ENCODE measurements at places on chromosomes 11 and 22. TPM values are rescaled to one million over a fixed set of nuclear protein-coding genes. Genes with fewer than 3 reads are reported as not detected.

DNA sequence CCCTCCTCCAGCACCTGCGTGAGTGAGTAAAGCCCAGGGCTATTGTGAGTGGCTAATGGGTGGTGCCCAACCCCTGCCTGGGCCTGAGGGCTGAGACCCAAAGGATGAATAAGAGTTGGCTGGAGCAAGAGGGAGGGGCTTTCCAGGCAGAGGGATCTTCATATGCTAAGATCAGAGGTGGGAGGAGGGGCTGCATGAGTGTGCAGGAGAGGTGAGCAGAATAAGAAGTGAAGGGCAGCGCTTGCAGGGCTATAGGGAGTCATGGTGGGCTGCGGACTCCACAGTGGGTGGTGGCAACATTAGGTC lies 3.9 kb downstream of the EMID1 start:
- no peak for DNase-seq

The GGT5 gene
- 65.8 TPM for total RNA-seq

DNA sequence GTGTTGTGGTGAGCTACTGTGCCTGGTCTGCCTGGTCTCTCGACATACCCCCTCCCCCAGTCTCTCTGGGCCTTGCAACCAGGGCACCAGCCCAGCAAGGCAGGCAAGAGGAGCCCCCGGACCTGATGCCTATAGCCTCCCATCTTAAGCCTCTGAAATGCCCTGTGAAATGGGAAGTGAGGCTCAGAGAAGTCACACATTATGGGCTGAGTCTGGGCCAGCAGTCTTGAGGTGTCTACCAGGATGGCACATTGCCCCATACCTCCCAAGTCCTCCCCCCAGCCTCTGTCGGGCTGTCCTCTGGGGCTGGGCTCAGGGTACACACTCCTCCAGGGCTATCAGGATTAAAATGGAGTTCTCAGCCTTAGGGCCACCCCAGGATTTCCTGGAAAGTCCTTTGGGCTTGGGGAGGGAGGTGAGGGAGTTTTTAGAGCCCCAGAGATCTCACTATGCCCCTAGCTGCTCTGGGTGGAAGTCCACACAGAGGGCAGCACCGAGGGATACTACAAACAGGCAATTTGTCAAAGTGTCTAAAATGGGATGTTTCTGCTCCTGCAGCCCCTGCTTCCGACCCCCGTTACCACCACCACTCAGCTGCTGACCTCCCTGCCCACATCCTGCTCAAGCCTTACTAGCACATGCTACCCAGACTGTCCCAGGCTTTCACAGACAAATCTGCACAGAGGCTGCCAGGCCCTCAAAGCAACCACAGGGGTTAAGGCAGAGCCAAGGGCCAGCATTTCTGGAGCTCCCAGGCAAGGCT lies 3.1 kb upstream of the SH3BP1 start:
- no peak for DNase-seq

The CBLIF gene
- not detected for total RNA-seq

The ANO3 gene
- total RNA-seq, result 2.9 TPM

The FAM180B gene
- total RNA-seq, result 3.4 TPM

DNA sequence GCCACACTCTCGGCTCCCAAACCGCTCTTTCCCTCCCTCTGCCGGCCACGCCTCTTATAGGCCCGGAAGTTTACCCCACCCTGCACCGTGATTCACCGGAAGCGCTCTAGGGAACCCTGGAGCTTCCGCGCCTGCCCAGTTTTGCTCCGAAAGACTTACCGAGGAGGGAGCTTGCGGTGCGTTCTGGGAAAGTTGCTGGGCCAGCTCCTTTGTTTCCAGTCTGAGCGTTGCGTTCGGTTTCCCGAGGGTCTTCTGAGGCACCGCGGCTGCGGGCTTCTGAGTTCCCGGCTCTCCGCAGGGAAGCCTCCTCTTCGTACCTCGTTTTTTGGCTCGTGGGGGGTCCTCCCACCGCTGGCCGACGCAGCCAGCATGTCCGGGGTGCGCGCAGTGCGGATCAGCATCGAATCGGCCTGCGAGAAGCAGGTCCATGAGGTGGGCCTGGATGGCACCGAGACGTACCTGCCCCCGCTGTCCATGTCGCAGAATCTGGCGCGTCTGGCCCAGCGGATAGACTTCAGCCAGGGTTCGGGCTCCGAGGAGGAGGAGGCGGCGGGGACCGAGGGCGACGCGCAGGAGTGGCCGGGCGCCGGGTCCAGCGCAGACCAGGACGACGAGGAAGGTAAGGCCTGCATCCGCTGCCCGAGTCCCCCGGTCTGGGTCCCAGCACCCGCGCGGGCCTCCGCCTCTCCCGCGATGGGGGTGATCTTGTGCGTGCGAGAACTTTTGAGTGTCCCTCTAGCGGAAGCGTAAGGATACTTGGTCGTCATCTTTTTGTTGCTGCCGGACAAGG lies at the start of gene MED17:
TSS of gene MED17 (plus strand) at position 138 of the 790 bp plus-strand sequence. CDS start at position 370, 232 bp downstream.
- peak; percentile 98 for DNase-seq

- DNase-seq, result no peak
These were observed 86.5 kb upstream of the MYO18B start for GRCh38 chr22:25655371-25655935.

The APOBEC3C gene
- total RNA-seq, result 18.7 TPM

The LRRC4C gene
- 0.69 TPM for total RNA-seq

The WNT7B gene
- not detected for total RNA-seq

- no peak for DNase-seq
These were observed 23.7 kb downstream of the JAML start for GRCh38 chr11:118200901-118201680.

DNA sequence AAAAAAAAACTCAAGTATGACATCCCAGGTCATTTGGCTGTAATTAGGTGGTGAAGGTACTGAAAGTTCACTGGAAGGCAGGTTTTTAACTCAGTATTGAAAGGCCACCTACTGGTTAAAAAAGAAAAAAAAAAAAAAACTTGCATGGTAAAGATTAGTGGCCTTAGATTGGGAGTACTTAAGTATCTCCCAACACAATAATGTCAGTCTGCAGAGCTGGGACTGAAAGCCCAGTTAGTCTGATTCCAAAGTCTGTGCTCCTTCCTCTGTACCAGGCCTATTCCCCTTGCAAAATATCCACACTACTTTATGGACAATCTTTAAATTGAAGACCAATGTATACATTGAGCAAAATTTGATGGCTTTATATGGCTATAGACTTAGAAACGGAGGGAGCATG lies 85.5 kb downstream of the NOX4 start:
- no peak for DNase-seq

DNA sequence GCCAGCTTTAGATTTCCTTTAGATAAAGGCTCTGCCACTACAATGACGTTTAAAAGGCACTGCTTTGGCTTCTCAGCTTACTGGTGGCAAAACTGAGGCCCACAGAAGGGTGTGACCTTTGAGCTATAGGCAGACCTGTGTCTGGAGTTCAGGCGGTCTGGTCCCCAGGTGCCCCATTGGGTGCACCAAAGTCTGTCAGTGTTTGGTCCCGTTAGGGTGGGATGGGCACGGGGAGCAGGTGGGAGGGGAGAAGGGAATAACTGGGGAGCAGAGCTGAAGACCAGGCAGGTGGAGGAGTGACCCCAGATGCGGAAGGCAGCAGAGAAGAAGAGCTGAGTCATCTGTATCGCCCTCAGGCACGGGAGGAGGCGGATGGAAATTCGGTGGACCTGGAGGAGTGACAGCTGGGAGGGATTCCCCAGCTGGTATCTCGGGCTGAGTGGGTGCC lies 45.3 kb upstream of the GCAT start:
- DNase-seq, result no peak

All from posterior vena cava (tissue), 2 donors.